ENCODE measurements at places on chromosomes 16 and 17. TPM values are rescaled to one million over a fixed set of nuclear protein-coding genes. Genes with fewer than 3 reads are reported as not detected.

GRCh38 chr16:77853161-77853560 is 64.8 kb downstream of the VAT1L start:
- no peaks in the 10 kb centered on the region for H3K36me3 ChIP-seq
- no peak for DNase-seq
- no peak overlapping the region for H3K27ac ChIP-seq
- H3K4me1 ChIP-seq: no peaks in the 10 kb centered on the region

DNA sequence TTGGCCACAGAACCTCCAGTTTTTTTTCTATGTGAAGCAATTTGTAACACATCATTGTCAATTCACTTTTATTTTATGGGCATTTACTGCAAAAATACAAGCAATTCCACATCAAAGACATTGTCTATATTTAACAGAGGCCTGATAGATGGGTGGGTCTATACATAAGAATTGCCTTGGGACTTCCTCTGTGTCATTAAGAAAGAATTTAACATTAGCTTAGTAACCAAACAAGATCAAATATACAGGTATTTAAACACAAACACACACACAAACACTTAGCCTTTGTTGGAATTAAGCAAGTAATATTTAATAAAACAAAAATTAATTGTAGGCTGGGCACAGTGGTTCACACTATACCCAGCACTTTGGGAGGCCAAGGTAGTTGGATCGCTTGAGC is 4.3 kb upstream of the PITPNC1 start:
- DNase-seq: no peak
- no peak overlapping the region for H3K4me3 ChIP-seq
- no peak overlapping the region for H3K27ac ChIP-seq
- no peaks in the 10 kb centered on the region for H3K27me3 ChIP-seq

- no peak for DNase-seq
- H3K4me1 ChIP-seq: no peaks in the 10 kb centered on the region
- no peak overlapping the region for H3K27ac ChIP-seq
- peaks cover under 1% of the 10 kb centered on the region for H3K36me3 ChIP-seq
Measured at GRCh38 chr17:66636111-66636510, 198.8 kb upstream of the CACNG5 start.

- H3K4me3 ChIP-seq: no peak overlapping the region
- H3K4me1 ChIP-seq: no peaks in the 10 kb centered on the region
- H3K27ac ChIP-seq: no peak overlapping the region
- no peaks in the 10 kb centered on the region for H3K36me3 ChIP-seq
- no peak for DNase-seq
- H3K27me3 ChIP-seq: no peaks in the 10 kb centered on the region
Measured at GRCh38 chr16:46947900-46948547, 25.4 kb downstream of the DNAJA2 start.

GRCh38 chr17:75487351-75488070 is 27.8 kb downstream of the CASKIN2 start:
- H3K4me3 ChIP-seq: no peak overlapping the region
- no peaks in the 10 kb centered on the region for H3K36me3 ChIP-seq
- peak overlapping the region; percentile 8 for H3K27ac ChIP-seq
- no peaks in the 10 kb centered on the region for H3K4me1 ChIP-seq
- peak; percentile 30 for DNase-seq

DNA sequence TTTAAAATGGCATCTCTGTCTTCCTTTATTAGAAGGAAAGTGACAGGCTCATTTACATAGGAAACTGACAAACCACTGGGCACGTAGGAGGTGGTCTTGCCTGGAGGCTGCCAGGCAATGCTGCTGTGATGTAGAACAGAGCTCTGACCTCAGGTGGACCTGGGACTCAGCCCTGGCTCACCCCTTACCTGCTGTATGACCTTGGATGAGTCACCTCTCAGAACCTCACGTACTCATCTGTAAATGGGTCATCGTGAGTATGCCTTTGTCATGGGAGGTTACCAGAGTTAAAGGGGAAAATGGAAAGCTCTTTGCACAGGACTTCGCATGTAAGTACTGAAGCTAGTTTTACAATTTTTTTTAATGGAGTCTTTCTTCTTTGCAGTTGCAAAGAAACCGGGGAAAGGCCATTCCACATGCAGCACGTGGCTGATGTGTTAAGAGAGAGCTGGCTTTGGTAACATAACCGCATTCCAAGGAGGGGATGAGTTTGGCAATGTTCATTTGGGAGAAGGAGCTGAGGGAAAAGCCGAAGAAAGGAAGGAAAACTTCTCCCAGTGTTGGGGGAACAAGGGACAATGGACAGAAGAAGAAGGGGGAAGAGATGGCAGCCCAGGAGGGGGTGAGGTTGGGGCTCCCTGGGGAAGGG is 37.4 kb upstream of the LONP2 start:
- no peaks in the 10 kb centered on the region for H3K27me3 ChIP-seq
- no peak overlapping the region for H3K4me3 ChIP-seq
- no peak for DNase-seq
- peaks cover 13% of the 10 kb centered on the region for H3K4me1 ChIP-seq

DNA sequence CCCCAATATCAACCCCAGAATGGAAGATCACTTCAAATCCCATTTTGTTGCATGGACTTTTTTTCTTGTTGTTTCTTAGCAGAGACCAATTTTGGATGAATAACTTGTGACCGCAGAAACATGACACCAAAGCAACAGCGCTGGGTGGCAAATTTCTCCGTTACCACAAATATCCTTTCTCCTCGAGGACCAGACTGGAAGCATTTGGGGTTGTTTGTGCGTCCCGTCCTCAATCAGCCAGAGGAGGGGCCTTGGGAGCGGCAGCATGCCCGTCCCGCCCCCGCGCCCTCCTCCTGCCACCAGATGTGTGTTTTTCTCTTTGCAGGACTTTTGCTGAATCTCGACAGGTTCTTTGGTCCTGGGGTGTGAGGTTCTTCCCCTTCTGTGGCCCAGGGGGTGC is 282.5 kb upstream of the FOXF1 start:
- H3K27ac ChIP-seq: no peak overlapping the region
- H3K36me3 ChIP-seq: no peaks in the 10 kb centered on the region
- no peak overlapping the region for H3K4me3 ChIP-seq
- H3K27me3 ChIP-seq: no peaks in the 10 kb centered on the region

- no peaks in the 10 kb centered on the region for H3K4me1 ChIP-seq
- no peak overlapping the region for H3K4me3 ChIP-seq
- DNase-seq: no peak
- H3K36me3 ChIP-seq: no peaks in the 10 kb centered on the region
- H3K27me3 ChIP-seq: no peaks in the 10 kb centered on the region
Measured at GRCh38 chr17:66142428-66142827, 49.5 kb downstream of the CEP112 start.

DNA sequence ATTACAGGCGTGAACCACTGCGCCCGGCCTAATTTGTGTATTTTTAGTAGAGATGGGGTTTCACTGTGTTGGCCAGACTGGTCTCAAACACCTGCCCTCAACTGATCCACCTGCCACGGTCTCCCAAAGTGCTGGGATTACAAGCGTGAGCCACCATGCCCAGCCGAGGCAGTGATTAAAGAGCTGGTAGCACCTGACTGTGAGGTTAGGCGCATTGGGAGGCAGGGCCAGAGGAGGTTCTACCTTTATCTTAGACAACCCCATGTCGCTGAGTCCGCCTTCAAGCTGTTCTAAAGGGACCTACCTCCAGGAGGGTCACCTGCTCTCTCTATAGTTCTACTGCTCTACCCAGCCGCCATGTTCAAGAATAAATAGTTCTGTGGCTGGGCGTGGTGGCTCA is 8.1 kb downstream of the RSL1D1 start:
- no peak overlapping the region for H3K27ac ChIP-seq
- DNase-seq: no peak
- peaks cover 86% of the 10 kb centered on the region for H3K36me3 ChIP-seq
- no peaks in the 10 kb centered on the region for H3K27me3 ChIP-seq

DNA sequence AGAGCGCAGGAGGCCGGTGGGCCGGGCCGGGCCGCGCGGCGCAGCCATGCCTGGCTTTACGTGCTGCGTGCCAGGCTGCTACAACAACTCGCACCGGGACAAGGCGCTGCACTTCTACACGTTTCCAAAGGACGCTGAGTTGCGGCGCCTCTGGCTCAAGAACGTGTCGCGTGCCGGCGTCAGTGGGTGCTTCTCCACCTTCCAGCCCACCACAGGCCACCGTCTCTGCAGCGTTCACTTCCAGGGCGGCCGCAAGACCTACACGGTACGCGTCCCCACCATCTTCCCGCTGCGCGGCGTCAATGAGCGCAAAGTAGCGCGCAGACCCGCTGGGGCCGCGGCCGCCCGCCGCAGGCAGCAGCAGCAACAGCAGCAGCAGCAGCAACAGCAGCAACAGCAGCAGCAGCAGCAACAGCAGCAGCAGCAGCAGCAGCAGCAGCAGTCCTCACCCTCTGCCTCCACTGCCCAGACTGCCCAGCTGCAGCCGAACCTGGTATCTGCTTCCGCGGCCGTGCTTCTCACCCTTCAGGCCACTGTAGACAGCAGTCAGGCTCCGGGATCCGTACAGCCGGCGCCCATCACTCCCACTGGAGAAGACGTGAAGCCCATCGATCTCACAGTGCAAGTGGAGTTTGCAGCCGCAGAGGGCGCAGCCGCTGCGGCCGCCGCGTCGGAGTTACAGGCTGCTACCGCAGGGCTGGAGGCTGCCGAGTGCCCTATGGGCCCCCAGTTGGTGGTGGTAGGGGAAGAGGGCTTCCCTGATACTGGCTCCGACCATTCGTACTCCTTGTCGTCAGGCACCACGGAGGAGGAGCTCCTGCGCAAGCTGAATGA is 606 bp downstream of the THAP11 start:
- H3K4me1 ChIP-seq: peaks cover 26% of the 10 kb centered on the region
- peak; percentile 50 for DNase-seq
- H3K27me3 ChIP-seq: no peaks in the 10 kb centered on the region
- H3K27ac ChIP-seq: peak overlapping the region; percentile 100

- peak; percentile 39 for DNase-seq
- H3K36me3 ChIP-seq: no peaks in the 10 kb centered on the region
- H3K27ac ChIP-seq: no peak overlapping the region
Measured at GRCh38 chr16:68893710-68894705, 50.7 kb downstream of the TANGO6 start.

- H3K4me1 ChIP-seq: no peaks in the 10 kb centered on the region
- no peak overlapping the region for H3K27ac ChIP-seq
- H3K27me3 ChIP-seq: no peaks in the 10 kb centered on the region
- DNase-seq: no peak
Measured at GRCh38 chr17:48612456-48612853, 1.6 kb upstream of the HOXB7 start.

GRCh38 chr17:52026075-52026474 is 132.4 kb downstream of the CA10 start:
- no peak overlapping the region for H3K4me3 ChIP-seq
- H3K36me3 ChIP-seq: no peaks in the 10 kb centered on the region
- no peaks in the 10 kb centered on the region for H3K27me3 ChIP-seq

- H3K27ac ChIP-seq: no peak overlapping the region
- H3K27me3 ChIP-seq: no peaks in the 10 kb centered on the region
- peak overlapping the region; percentile 57 for H3K4me3 ChIP-seq
- DNase-seq: no peak
- no peaks in the 10 kb centered on the region for H3K36me3 ChIP-seq
Measured at GRCh38 chr16:30901201-30902028, 5.0 kb downstream of the CTF1 start.

DNA sequence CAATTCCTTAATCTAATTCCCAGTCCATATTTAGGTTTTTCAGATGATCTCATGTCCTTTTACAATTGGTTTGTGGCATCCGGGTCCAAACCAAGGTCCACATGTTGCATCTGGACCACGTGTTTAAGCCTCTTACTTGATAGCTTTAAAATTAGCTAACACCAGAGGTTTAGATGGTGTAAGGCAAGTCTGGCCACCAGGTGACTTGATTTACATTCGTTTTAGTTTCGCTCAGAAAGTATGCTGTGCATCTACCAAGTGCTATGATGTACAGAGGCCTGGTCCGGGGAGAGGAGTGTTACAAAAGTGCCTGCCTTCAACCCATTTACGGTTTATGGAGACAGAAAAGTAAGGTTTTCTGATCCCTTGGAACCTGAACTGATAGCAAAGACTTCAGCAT is 878 bp upstream of the DNAJA2 start:
- no peaks in the 10 kb centered on the region for H3K36me3 ChIP-seq
- H3K4me1 ChIP-seq: peaks cover 26% of the 10 kb centered on the region
- no peak for DNase-seq
- H3K4me3 ChIP-seq: peak overlapping the region; percentile 92

- H3K27me3 ChIP-seq: no peaks in the 10 kb centered on the region
- no peaks in the 10 kb centered on the region for H3K36me3 ChIP-seq
- no peak for DNase-seq
- H3K4me3 ChIP-seq: no peak overlapping the region
- H3K4me1 ChIP-seq: no peaks in the 10 kb centered on the region
- H3K27ac ChIP-seq: no peak overlapping the region
Measured at GRCh38 chr17:4599505-4600281, 15.4 kb downstream of the SMTNL2 start.

Gene C17orf113
- 1.8 TPM for total RNA-seq

Gene OSGIN1
- total RNA-seq: 3.8 TPM

Measured in pancreas (tissue), 10 donors.